ENCODE measurements at places on chromosomes 16 and 17.
A peak's percentile ranks its signal among the peaks of the same experiment; 100 is the strongest.

- no peaks in the 10 kb centered on the region for H3K36me3 ChIP-seq
- H3K27me3 ChIP-seq = peaks cover 37% of the 10 kb centered on the region
- no peak for DNase-seq
- H3K4me1 ChIP-seq = no peaks in the 10 kb centered on the region
Measured at GRCh38 chr16:1026057-1026783, 44.6 kb downstream of the SOX8 start.

GRCh38 chr16:4522051-4522581 lies 16.5 kb downstream of the CDIP1 start:
- no peak overlapping the region for H3K27ac ChIP-seq
- H3K4me3 ChIP-seq = no peak overlapping the region
- no peak for DNase-seq
- H3K4me1 ChIP-seq = peaks cover 7% of the 10 kb centered on the region
- H3K36me3 ChIP-seq = no peaks in the 10 kb centered on the region

DNA sequence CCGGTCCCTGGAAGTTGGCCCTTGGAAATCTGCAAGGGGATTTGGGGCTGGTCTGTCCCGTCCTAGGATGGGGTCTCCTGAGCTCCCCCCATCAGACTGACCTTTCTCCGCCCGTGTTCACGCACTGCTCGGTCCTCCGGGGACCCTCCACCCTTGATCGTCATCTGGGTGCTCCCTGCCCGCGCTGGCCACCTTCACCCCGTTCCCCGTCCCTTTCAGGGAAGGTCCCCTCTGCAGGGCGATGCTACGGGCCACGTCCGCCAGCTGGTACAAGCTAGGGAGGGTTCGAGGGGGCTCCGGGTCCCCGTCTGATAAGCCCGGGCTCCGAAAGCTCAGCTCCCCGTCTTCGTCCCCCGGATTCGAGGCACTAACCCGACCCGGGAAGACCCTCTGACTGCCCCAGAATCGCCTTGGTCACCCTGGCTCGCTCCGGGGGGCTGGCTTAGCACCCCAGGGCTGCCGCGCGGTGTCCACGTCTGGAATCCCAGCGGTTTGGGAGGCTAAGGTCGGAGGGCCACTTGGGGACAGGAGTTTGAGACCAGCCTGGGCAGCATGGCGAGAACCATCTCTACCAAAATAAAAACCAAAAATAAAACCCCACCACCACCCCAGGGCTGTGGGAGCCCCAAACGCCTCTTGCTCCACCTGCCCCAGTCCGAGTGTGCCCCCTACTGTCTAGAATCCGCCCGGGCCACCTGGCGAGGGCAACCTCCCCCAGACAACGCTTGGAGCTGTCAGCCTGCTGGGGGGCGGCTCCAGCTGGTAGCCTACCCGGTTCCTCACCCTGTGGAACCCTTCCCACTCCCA lies 1.1 kb upstream of the SLC43A2 start:
- peak overlapping the region; percentile 64 for H3K27ac ChIP-seq
- DNase-seq = peak; percentile 33
- peaks cover 11% of the 10 kb centered on the region for H3K27me3 ChIP-seq
- H3K4me3 ChIP-seq = peak overlapping the region; percentile 71
- peaks cover 5% of the 10 kb centered on the region for H3K4me1 ChIP-seq

- DNase-seq = no peak
- H3K27ac ChIP-seq = no peak overlapping the region
- no peaks in the 10 kb centered on the region for H3K27me3 ChIP-seq
- no peak overlapping the region for H3K4me3 ChIP-seq
- no peaks in the 10 kb centered on the region for H3K36me3 ChIP-seq
Measured at GRCh38 chr16:52528393-52529065, 18.4 kb downstream of the TOX3 start.

GRCh38 chr16:35585411-35585810 lies 2126.0 kb downstream of the TP53TG3F start:
- H3K4me1 ChIP-seq = no peaks in the 10 kb centered on the region
- no peaks in the 10 kb centered on the region for H3K36me3 ChIP-seq
- no peaks in the 10 kb centered on the region for H3K27me3 ChIP-seq
- H3K27ac ChIP-seq = no peak overlapping the region
- no peak overlapping the region for H3K4me3 ChIP-seq

DNA sequence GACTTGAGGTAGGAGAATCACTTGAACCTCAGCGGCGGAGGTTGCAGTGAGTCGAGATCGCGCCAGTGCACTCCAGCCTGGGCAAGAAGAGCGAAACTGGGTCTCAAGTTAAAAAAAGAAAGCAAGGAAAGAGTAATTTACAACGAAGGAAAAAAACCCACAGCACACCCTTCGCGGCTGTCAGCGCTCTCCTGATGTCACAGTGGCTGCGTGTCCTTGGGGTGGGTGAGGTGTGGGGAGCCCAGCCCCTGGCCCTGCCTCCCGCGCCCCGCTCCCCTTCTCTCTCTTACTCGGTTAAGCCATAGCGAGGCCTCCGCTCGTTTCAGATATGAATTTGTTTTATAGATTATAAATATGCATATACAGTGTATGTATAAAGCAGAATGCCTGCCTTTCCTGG lies 740 bp upstream of the JPT2 start:
- peaks cover 8% of the 10 kb centered on the region for H3K4me1 ChIP-seq
- no peak for DNase-seq
- peaks cover 35% of the 10 kb centered on the region for H3K36me3 ChIP-seq
- H3K4me3 ChIP-seq = no peak overlapping the region
- no peak overlapping the region for H3K27ac ChIP-seq

DNA sequence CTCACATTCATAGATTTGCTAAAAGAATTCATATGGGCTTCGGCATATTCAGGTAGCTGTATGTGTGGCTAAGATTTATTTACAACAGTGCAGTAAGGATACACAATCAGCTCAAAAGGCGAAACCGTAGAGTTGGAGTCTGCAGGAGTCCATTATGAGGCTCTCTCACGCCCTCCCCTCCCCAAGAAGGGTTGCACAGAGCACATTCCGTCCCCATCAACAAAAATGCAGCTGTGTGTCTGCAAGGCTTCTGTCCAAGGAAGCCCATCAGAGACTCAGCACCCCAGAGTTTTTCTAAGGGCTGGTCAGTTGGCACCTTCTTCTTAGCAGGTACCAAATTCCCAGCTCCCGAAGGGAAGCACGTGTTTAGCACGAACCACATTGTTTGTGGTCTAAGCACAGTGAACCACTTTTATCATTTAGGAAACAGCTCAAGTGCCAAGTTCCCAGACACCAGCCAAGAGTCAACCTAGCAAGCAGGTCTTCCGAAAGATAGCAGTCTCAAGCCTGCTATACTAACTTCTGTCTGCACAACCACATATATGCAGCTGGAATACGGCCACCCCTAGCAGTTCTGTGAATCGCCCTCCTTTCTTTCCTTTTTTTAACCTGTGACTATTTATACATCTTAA lies 28.5 kb upstream of the MEAK7 start:
- H3K36me3 ChIP-seq = no peaks in the 10 kb centered on the region
- peaks cover 16% of the 10 kb centered on the region for H3K4me1 ChIP-seq
- H3K4me3 ChIP-seq = no peak overlapping the region
- H3K27ac ChIP-seq = peak overlapping the region; percentile 85
- DNase-seq = no peak
- no peaks in the 10 kb centered on the region for H3K27me3 ChIP-seq

DNA sequence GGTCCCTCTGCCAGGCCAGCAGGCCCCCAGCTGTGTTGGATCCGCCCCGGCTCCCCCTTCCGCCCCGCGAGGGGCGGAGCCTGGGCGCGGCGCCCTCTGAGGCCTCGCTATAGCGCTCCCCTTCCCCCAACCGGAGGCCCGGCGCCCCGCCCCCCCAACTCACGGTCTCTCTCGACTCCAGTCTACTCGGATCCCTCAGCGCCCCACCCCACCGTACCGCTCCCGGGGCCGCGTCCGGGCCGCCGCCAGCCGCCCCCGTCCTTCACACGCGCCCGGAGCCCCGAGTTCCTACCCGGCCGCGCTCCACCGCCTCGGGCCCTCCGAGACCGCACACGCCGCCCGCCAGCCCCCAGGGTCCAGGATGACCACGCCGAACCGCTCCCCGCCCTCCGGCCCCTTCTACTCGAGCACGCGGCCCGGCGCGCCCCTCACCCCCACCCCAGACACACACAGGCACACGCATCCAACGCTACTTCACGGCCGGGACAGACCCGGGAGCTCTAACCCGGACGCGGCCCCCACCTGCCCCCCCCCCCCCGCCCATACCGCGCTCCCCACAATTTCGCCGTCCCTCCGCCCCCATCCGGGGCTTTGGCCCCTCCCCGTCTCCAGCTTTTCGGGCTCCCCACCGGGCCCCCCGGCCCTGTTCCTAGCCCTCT lies 1.4 kb downstream of the PHF23 start:
- H3K4me3 ChIP-seq = peak overlapping the region; percentile 98
- H3K27ac ChIP-seq = peak overlapping the region; percentile 97
- peak; percentile 46 for DNase-seq
- no peaks in the 10 kb centered on the region for H3K27me3 ChIP-seq
- H3K4me1 ChIP-seq = peaks cover 11% of the 10 kb centered on the region

GRCh38 chr17:15446036-15446435 lies 21.4 kb downstream of the CDRT4 start:
- no peaks in the 10 kb centered on the region for H3K27me3 ChIP-seq
- no peak overlapping the region for H3K4me3 ChIP-seq
- peaks cover 1% of the 10 kb centered on the region for H3K36me3 ChIP-seq
- peaks cover 3% of the 10 kb centered on the region for H3K4me1 ChIP-seq
- no peak overlapping the region for H3K27ac ChIP-seq

DNA sequence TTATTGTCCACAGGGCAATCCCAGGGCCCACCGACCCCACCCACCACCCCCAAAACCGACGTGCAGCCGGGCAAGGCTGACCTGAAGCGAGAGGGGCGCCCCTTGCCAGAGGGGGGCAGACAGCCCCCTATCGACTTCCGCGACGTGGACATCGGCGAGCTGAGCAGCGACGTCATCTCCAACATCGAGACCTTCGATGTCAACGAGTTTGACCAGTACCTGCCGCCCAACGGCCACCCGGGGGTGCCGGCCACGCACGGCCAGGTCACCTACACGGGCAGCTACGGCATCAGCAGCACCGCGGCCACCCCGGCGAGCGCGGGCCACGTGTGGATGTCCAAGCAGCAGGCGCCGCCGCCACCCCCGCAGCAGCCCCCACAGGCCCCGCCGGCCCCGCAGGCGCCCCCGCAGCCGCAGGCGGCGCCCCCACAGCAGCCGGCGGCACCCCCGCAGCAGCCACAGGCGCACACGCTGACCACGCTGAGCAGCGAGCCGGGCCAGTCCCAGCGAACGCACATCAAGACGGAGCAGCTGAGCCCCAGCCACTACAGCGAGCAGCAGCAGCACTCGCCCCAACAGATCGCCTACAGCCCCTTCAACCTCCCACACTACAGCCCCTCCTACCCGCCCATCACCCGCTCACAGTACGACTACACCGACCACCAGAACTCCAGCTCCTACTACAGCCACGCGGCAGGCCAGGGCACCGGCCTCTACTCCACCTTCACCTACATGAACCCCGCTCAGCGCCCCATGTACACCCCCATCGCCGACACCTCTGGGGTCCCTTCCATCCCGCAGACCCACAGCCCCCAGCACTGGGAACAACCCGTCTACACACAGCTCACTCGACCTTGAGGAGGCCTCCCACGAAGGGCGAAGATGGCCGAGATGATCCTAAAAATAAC lies 3.0 kb downstream of the SOX9 start:
- no peak for DNase-seq
- no peaks in the 10 kb centered on the region for H3K27me3 ChIP-seq
- H3K4me3 ChIP-seq = peak overlapping the region; percentile 95
- H3K4me1 ChIP-seq = peaks cover 20% of the 10 kb centered on the region

DNA sequence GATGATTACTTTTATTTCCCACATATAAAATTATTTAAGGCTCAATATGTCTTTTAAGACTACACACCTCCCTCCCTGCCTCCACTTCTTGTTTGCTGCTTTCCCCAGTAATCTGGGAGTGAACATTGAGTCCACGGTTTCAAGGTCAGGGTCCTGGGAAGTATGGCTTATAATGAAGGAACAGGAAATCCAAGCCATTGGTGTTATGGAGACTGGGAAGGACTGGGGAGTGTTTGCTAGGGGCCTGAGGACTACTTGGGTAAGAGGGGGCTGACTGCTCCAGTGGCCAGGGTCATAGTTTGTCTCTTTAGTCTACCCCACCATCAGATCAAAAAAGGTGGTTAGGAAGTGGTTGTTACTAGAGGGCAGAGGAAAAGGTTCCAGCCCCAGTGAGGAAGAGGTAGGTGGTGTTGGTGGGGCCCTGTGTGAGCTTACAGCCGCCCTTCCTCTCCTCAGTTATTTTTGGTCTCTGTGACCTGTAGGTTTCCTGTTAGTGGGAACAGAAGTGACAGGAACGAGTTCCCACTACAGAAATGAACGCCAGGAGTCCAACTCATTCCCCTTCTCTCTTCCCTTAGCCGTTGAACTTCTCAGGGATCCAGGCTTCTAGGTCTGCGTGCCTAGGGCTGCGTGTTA lies 742 bp upstream of the SLC16A13 start:
- peak overlapping the region; percentile 71 for H3K27ac ChIP-seq
- H3K4me3 ChIP-seq = peak overlapping the region; percentile 60
- no peak for DNase-seq
- H3K4me1 ChIP-seq = peaks cover 8% of the 10 kb centered on the region

DNA sequence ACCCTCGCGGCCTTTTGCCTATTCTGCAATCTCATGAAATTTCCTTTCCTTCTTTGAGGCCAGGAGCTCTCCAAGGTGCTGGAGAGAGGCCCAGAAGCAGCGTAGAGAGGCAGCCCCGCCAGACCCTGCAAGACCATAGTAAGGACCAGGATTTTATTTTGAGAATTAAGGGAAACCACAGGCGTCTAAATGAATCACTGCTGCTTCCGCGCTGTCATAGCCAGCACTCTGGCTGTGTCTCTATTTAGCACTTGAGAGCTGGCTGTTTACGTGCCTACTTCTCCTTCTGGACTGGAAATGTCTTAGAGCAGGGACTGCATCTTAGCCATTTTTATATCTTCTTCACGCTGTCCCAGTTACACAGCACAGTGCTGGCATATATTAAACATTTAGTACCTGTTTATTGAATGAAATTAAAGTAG lies 37.6 kb upstream of the PIRT start:
- no peak for DNase-seq
- no peaks in the 10 kb centered on the region for H3K4me1 ChIP-seq

DNA sequence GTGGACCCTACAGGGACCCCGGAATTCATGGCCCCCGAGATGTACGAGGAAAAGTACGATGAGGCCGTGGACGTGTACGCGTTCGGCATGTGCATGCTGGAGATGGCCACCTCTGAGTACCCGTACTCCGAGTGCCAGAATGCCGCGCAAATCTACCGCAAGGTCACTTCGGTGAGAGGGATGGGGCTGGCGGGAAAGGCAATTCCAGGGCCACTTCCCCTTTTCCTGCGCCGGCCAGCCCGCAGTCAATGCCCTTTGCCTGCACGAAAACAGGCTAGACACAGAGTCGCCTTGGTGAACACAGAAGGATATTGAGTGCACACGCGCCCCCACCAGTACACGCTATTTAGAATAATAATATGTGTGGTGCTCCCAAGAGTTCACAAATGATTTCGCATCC lies 4.0 kb downstream of the WNK4 start:
- DNase-seq = no peak
- H3K27me3 ChIP-seq = no peaks in the 10 kb centered on the region
- H3K4me3 ChIP-seq = no peak overlapping the region
- H3K36me3 ChIP-seq = peaks cover 8% of the 10 kb centered on the region
- no peak overlapping the region for H3K27ac ChIP-seq

GRCh38 chr17:63571632-63572310 lies 21.5 kb downstream of the DCAF7 start:
- H3K27ac ChIP-seq = no peak overlapping the region
- H3K36me3 ChIP-seq = peaks cover 3% of the 10 kb centered on the region
- peak; percentile 93 for DNase-seq
- H3K4me3 ChIP-seq = no peak overlapping the region
- peaks cover 4% of the 10 kb centered on the region for H3K4me1 ChIP-seq

- H3K36me3 ChIP-seq = peaks cover 15% of the 10 kb centered on the region
- peaks cover 12% of the 10 kb centered on the region for H3K4me1 ChIP-seq
- no peak overlapping the region for H3K27ac ChIP-seq
- no peak overlapping the region for H3K4me3 ChIP-seq
- H3K27me3 ChIP-seq = no peaks in the 10 kb centered on the region
Measured at GRCh38 chr16:15573274-15573895, 69.6 kb downstream of the MARF1 start.

Data from IMR-90 (cell line).